Caudate nucleus (tissue), 63 donors: ENCODE measurements at places on chromosomes 16 and 17.

GRCh38 chr17:66343531-66344078 lies 41.2 kb downstream of the PRKCA start:
- no peak for DNase-seq

- no peak for DNase-seq
These were observed 926 bp downstream of the MYH10 start for GRCh38 chr17:8629371-8630226.

GRCh38 chr17:62625870-62626200 lies 1.6 kb upstream of the MRC2 start:
- DNase-seq: no peak

DNA sequence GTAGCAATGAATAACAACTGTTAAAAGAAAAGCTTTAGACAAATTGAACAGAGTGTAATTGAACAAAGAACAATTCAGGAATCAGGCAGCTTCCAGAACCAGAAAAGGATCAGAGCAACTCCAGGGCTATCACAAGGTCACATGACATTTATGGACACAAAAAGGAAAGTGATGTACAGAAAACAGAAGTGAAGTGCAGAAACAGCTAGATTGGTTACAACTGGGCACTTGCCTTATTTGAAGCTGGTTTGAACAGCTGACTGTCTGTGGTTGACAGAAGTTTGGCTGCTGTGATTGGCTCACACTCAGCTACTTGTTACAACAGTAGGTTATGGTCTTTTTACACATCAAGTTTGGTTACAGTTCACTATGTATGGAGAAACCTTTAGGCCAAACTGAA lies 14.8 kb downstream of the EFCAB5 start:
- no peak for DNase-seq

- DNase-seq: no peak
These were observed 141.2 kb downstream of the AATF start for GRCh38 chr17:37089956-37090355.

DNA sequence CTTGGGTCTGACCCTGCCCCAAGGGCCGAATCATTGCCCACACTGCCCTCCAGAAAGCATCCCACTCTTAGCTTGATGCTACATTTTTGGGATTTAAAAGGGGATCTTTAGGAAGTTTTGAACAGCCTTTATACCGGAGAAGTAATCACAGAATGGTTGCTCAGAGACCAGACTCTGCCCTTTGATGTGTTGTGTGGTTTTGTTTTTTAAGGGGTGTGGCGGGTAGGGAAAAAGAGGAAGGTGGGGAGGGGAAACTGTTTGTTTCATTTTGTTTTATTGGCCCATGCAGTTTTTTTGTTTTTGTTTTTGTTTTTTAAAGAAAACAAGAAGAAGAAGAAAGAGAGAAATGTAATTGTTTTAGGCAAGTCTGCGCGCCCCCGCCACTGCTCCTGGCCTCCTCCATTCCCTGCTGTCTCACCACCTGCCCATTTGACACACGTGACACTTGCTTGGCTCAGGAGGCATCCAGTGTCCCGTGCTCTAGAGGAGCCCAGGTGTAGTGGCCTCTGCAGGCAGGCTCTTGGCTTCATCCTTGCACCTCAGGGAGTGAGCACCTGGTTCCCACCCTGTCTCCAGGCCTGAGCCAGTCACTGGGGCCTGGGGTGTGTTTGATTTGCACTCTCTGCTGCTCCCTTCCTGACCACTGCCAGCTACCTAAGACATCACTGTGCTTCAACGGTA lies 35.7 kb downstream of the GNAO1 start:
- no peak for DNase-seq

DNA sequence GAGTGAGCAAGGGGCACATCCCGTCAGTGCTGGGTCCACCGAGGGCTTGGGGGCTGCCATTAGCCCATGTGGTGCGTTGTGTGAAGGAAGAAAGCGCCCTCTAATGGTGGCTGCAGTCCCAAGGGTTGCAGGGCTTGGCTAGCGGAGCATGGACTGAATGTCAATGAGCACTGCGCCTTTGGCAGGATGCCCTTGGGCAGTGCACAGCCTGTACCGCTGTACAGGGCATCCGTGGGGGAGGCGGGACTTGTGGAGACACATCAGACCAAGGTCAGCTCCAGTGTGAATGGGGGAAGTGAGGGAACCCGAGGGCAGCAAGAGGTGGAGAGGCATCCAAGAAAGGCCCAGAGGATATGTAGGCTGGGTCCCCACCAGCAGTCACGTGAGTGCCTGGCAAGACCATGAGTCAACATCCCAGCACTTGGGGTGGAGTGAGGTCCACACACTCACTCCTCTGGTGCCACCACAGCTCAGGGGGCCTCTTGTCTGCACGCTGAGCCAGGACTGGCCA lies 75.5 kb upstream of the MED9 start:
- no peak for DNase-seq

- DNase-seq: no peak
These were observed at the start of gene KRT222 for GRCh38 chr17:40664582-40665333. Gene KRT222, minus strand, starts transcription at chr17:40665177. Its CDS starts 78 bp downstream, at chr17:40665099.

DNA sequence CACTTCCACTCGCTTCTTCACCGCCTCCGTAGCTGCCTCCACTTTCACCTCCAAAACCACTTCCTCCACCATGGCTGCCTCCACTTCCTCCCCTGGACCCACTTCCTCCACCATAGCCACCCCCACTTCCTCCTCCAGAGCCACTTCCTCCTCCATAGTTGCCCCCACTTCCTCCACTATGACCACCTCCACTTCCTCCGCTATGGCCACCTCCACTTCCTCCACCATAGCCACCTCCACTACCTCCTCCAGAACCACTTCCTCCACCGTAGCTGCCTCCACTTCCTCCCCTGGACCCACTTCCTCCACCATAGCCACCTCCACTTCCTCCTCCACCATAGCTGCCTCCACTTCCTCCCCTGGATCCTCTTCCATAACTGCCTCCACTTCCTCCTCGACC lies 4.5 kb downstream of the KRT9 start:
- no peak for DNase-seq

- DNase-seq: no peak
These were observed 79.8 kb upstream of the ADAMTS18 start for GRCh38 chr16:77514500-77515220.
